ENCODE measurements at places on chromosomes 2 and 18. TPM values are rescaled to one million over a fixed set of nuclear protein-coding genes. Genes with fewer than 3 reads are reported as not detected.
A peak's percentile ranks its signal among the peaks of the same experiment; 100 is the strongest.

The ERMN gene
- 1.2 TPM for total RNA-seq

The ARHGAP28 gene
- not detected for total RNA-seq

The SLC4A1AP gene
- 17.9 TPM for total RNA-seq

The CPO gene
- total RNA-seq, result not detected

The ESCO1 gene
- 11.6 TPM for total RNA-seq

The ST8SIA5 gene
- total RNA-seq, result 0.16 TPM

The CFAP65 gene
- not detected for total RNA-seq

The KCNS3 gene
- not detected for total RNA-seq

The CHRNA1 gene
- total RNA-seq, result not detected

The ADAM17 gene
- 18.9 TPM for total RNA-seq

GRCh38 chr2:202023198-202023903 is 10.3 kb upstream of the FZD7 start:
- H3K4me3 ChIP-seq, result no peak overlapping the region
- no peaks in the 10 kb centered on the region for H3K4me1 ChIP-seq
- H3K36me3 ChIP-seq, result no peaks in the 10 kb centered on the region
- no peak for DNase-seq
- H3K27me3 ChIP-seq, result peaks cover 4% of the 10 kb centered on the region

- no peaks in the 10 kb centered on the region for H3K27me3 ChIP-seq
- DNase-seq, result no peak
- H3K4me1 ChIP-seq, result peaks cover 30% of the 10 kb centered on the region
- H3K27ac ChIP-seq, result peak overlapping the region; percentile 88
- H3K4me3 ChIP-seq, result peak overlapping the region; percentile 94
- H3K36me3 ChIP-seq, result peaks cover 19% of the 10 kb centered on the region
These were observed 1.1 kb upstream of the RPL37A start for GRCh38 chr2:216497382-216498069.

DNA sequence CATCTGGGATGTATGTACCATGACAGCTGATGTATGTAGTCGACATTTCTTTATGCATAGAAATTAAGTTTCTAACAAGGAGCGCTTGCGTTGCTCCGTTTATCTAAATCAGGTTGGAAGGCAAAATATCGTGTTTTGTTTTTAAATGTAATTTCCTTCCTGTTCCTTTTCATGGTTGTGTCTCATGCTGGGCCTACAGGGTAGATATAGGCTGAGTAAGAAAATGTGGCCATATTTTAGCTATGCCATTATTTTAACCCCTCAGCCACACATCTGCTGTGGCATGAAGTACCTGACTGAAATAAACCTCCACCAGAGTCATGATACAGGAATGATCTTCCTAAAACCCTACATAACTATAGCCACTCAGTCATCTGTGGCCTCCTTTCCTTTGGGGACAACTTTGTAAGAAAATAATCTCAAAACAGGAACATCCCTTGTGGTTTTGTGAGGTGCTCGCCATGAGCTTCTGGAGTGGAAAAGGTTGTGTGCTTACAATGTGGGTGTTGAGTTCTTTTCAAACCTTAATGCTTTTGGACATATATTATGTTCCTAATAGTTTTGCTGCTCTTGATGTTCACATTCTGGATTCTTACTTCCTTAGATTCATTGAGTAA is 214.3 kb downstream of the FAM210A start:
- H3K4me3 ChIP-seq, result no peak overlapping the region
- H3K27me3 ChIP-seq, result no peaks in the 10 kb centered on the region
- no peaks in the 10 kb centered on the region for H3K4me1 ChIP-seq
- no peaks in the 10 kb centered on the region for H3K36me3 ChIP-seq
- no peak overlapping the region for H3K27ac ChIP-seq

- H3K36me3 ChIP-seq, result no peaks in the 10 kb centered on the region
- DNase-seq, result peak; percentile 57
- H3K27me3 ChIP-seq, result no peaks in the 10 kb centered on the region
- no peak overlapping the region for H3K4me3 ChIP-seq
These were observed 10.2 kb upstream of the MMADHC start for GRCh38 chr2:149597668-149598326.

GRCh38 chr18:73563345-73563744 is 584.3 kb downstream of the FBXO15 start:
- H3K27ac ChIP-seq, result no peak overlapping the region
- H3K4me3 ChIP-seq, result no peak overlapping the region
- H3K27me3 ChIP-seq, result no peaks in the 10 kb centered on the region
- H3K4me1 ChIP-seq, result no peaks in the 10 kb centered on the region

- H3K36me3 ChIP-seq, result peaks cover 3% of the 10 kb centered on the region
- no peak for DNase-seq
- H3K27ac ChIP-seq, result peak overlapping the region; percentile 96
- peaks cover 37% of the 10 kb centered on the region for H3K4me1 ChIP-seq
- H3K4me3 ChIP-seq, result peak overlapping the region; percentile 81
- H3K27me3 ChIP-seq, result no peaks in the 10 kb centered on the region
These were observed 1.3 kb downstream of the NCAPH start for GRCh38 chr2:96336873-96337272.

- no peaks in the 10 kb centered on the region for H3K27me3 ChIP-seq
- H3K4me1 ChIP-seq, result peaks cover 9% of the 10 kb centered on the region
- H3K4me3 ChIP-seq, result no peak overlapping the region
- peak; percentile 19 for DNase-seq
- H3K27ac ChIP-seq, result no peak overlapping the region
These were observed 52.3 kb downstream of the DIS3L2 start for GRCh38 chr2:232013701-232014353.

DNA sequence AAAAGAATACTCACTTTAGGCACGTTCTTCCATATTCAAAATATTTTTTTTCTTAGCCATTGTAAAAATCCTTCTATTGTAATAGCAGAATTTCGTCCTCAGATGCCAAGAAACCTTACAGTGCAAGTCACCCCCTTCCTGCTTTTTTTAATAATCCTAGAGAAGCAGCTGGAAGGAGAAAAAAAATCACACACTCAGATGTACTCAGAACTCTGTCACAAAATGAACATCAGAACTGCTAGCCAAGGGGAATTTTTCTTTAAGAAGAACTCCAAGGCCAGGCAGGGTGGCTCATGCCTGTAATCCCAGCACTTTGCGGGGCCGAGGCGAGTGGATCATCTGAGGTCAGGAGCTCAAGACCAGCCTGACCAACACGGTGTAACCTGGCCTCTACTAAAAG is 127.3 kb upstream of the SPATS2L start:
- no peaks in the 10 kb centered on the region for H3K4me1 ChIP-seq
- H3K27me3 ChIP-seq, result no peaks in the 10 kb centered on the region
- H3K4me3 ChIP-seq, result no peak overlapping the region
- H3K27ac ChIP-seq, result no peak overlapping the region

DNA sequence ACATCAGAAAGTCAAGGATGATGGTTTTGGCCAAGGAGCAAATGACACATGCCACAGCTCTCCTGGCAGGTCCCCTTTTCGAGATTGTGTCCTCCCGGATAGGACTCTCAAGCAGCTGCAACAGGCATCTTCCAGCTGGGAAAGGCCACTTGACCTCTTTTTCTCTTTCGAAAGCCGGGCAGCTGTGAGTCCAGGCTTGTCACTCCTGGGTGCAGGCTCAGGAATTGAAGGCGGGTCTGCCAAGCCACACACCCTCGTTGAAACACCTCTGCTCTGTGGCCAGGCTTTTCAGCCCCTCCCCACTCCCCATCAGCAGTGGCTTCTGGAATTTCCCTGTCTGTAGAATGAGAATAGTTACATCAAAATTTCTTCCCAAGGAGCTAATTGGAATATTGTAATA is 98.0 kb downstream of the CCDC138 start:
- H3K4me3 ChIP-seq, result no peak overlapping the region
- no peak overlapping the region for H3K27ac ChIP-seq
- no peaks in the 10 kb centered on the region for H3K27me3 ChIP-seq
- H3K4me1 ChIP-seq, result no peaks in the 10 kb centered on the region
- no peak for DNase-seq
- no peaks in the 10 kb centered on the region for H3K36me3 ChIP-seq

DNA sequence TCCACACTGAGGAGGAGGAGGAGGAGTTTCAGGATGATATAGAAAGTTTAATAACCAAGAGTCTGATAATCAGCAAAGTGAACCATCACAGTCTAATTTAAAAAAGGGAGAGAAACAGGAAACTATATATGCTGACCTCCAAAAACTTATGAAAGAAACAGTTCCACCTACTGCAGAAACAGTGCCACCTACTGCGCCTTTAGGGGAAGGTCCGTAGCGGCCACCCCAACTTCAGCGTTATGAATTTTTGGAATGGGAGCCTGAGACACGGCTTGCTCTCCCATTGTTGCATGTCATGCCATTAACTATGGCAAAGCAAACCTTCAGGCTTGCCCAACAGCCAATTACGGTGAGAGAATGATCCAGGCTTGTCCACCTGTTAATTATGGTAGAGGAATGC is 1719.2 kb upstream of the LRRTM1 start:
- no peak for DNase-seq
- H3K27ac ChIP-seq, result no peak overlapping the region
- H3K36me3 ChIP-seq, result no peaks in the 10 kb centered on the region
- H3K4me3 ChIP-seq, result no peak overlapping the region
- H3K27me3 ChIP-seq, result no peaks in the 10 kb centered on the region

- H3K4me1 ChIP-seq, result no peaks in the 10 kb centered on the region
- no peaks in the 10 kb centered on the region for H3K27me3 ChIP-seq
- no peak overlapping the region for H3K27ac ChIP-seq
These were observed 272.1 kb downstream of the NAPG start for GRCh38 chr18:10797896-10798295.

- H3K27ac ChIP-seq, result no peak overlapping the region
- no peak overlapping the region for H3K4me3 ChIP-seq
- no peaks in the 10 kb centered on the region for H3K36me3 ChIP-seq
- peaks cover 4% of the 10 kb centered on the region for H3K27me3 ChIP-seq
These were observed 23.0 kb upstream of the NTSR2 start for GRCh38 chr2:11692966-11693521.
